ENCODE measurements at places on chromosomes 4 and X. TPM values are rescaled to one million over a fixed set of nuclear protein-coding genes. Genes with fewer than 3 reads are reported as not detected.

The F9 gene
- 0.18 TPM for total RNA-seq

The ARHGEF6 gene
- 5.6 TPM for total RNA-seq

DNA sequence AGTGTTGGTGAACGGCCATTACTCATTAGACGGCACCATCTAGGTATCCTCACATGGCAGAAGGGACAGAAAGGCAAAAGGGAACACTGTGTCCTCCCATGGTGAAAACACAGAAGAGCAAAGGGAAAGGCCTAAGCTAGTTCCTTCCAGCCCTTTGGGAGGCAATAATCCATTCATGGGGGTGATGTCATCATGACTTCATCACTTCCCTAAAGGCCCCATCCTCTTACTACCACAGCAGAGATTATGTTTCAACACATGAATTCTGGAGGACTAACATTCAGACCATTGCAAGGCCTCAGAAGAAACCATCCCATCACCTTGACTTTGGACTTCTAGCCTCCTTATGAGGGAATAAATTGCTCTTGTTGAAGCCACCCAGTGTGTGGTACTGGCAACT lies 238.2 kb downstream of the MGST2 start:
- H3K27ac ChIP-seq: no peak overlapping the region
- no peaks in the 10 kb centered on the region for H3K27me3 ChIP-seq
- H3K4me1 ChIP-seq: peaks cover 25% of the 10 kb centered on the region
- no peak overlapping the region for H3K4me3 ChIP-seq
- DNase-seq: no peak
- H3K36me3 ChIP-seq: peaks cover 11% of the 10 kb centered on the region

DNA sequence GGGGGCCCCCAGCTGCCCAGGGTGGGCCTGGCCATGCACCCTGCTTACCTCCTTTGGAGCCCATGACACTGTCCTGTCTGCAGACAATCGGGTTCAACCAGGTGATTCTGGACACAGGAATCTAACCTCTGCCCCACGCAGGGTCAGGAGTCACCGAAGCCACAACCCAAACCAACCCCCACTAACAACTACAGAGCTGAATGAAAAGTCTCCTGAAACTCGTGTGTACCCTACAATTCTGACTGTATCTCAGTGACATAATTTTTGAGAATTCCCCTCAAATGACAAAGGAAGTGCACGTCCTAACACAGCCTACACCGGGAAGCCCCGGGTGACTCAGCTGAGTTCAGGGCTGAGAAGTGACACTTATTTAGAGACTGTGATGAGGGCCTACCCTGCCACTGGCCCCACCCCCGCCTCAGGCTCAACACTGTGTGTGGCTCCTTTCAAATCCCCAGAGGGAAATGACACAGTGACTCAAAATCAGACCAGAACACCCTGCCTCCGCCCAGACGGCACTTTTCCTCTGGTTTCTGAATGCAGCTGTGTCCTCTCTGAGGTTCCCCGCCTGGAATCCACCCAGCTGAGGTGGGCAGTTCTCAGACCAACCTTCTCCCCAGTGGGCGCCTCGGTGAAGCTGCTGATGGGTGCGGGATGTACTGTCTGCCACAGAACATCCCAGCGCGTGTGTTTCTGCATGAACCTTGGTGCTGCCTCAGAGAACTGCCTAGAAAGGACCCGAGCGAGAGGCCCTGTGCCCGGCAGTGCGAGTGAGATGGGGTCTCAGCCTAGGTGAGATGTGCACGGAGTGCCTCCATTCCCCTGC lies 9.9 kb downstream of the TNIP2 start:
- no peaks in the 10 kb centered on the region for H3K4me1 ChIP-seq
- H3K4me3 ChIP-seq: no peak overlapping the region
- no peaks in the 10 kb centered on the region for H3K27me3 ChIP-seq
- H3K27ac ChIP-seq: peak overlapping the region; percentile 19
- peaks cover 41% of the 10 kb centered on the region for H3K36me3 ChIP-seq

DNA sequence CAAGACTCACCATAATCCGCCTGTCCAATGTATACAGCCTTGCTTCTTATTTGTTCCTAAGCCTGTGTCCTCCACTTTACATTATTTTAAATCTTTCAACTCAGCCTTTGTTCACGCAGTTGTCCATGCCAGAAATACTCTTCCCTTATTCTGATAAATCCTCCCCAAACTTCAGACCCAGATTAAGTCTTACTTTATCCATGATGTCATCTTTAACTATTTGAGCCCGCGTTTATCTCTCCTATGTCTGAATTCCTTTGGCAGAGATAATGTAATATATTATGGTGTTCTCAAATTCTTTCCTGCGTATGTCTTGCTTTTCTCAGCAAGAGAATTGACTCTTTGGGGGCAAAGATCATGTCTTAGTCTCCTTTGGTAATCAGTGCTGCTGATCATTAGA lies 129.6 kb downstream of the LUZP4 start:
- H3K36me3 ChIP-seq: no peaks in the 10 kb centered on the region
- DNase-seq: no peak
- H3K27me3 ChIP-seq: peaks cover 11% of the 10 kb centered on the region
- H3K4me3 ChIP-seq: no peak overlapping the region
- H3K27ac ChIP-seq: no peak overlapping the region

- H3K27ac ChIP-seq: no peak overlapping the region
- no peak overlapping the region for H3K4me3 ChIP-seq
- peaks cover 12% of the 10 kb centered on the region for H3K36me3 ChIP-seq
- peaks cover 10% of the 10 kb centered on the region for H3K4me1 ChIP-seq
- no peak for DNase-seq
- H3K27me3 ChIP-seq: peaks cover 10% of the 10 kb centered on the region
These were observed 137.0 kb upstream of the PSAPL1 start for GRCh38 chr4:7571701-7572100.

- H3K4me1 ChIP-seq: no peaks in the 10 kb centered on the region
- no peaks in the 10 kb centered on the region for H3K36me3 ChIP-seq
- no peak for DNase-seq
- H3K27ac ChIP-seq: no peak overlapping the region
These were observed 516.2 kb upstream of the ADGRL3 start for GRCh38 chr4:60683973-60684372.

GRCh38 chr4:5635826-5636195 lies 72.5 kb downstream of the EVC2 start:
- DNase-seq: no peak
- H3K4me1 ChIP-seq: peaks cover 9% of the 10 kb centered on the region
- peaks cover 20% of the 10 kb centered on the region for H3K36me3 ChIP-seq
- no peak overlapping the region for H3K4me3 ChIP-seq

GRCh38 chr4:7186031-7186430 lies 6.3 kb upstream of the SORCS2 start:
- no peaks in the 10 kb centered on the region for H3K4me1 ChIP-seq
- H3K27me3 ChIP-seq: peaks cover 20% of the 10 kb centered on the region
- peak; percentile 64 for DNase-seq
- no peak overlapping the region for H3K27ac ChIP-seq
- no peaks in the 10 kb centered on the region for H3K36me3 ChIP-seq

- peaks cover 32% of the 10 kb centered on the region for H3K4me1 ChIP-seq
- no peak for DNase-seq
These were observed 579.0 kb downstream of the INPP4B start for GRCh38 chr4:142267101-142267500.

All from WTC11 (cell line).